ENCODE measurements at places on chromosomes 2 and 18.
A peak's percentile ranks its signal among the peaks of the same experiment; 100 is the strongest.

DNA sequence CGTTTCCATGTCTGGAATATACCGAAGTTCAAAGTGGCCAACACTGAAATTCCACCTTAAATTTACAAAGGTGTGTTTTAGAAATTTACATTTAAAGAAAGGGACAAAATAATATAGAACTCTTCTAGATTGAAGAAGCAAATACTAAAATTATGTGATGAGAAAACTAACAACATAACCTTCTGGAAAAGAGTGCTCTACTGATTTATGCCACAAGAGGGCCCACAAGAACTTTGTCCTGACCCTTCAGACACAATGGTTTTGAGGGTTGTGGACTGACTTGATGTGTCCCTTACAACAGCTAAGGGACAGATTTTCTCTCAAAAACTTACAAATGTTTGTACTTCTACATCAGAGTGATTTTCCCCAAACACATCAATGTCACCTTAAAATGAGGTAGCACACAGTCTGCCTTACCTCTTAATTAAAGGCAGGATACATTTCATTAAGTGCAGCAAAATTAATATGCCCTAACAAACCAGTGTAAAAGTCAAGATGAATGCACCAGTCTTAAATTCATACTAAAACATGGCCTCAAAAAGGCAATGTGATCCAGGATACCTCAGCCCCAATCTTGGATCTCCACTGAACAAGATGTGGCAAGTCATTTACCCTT, 36.2 kb downstream of the EIF2AK3 start:
- peak; percentile 11 for DNase-seq

GRCh38 chr2:1226766-1227165, 186.5 kb upstream of the TPO start:
- DNase-seq, result no peak

DNA sequence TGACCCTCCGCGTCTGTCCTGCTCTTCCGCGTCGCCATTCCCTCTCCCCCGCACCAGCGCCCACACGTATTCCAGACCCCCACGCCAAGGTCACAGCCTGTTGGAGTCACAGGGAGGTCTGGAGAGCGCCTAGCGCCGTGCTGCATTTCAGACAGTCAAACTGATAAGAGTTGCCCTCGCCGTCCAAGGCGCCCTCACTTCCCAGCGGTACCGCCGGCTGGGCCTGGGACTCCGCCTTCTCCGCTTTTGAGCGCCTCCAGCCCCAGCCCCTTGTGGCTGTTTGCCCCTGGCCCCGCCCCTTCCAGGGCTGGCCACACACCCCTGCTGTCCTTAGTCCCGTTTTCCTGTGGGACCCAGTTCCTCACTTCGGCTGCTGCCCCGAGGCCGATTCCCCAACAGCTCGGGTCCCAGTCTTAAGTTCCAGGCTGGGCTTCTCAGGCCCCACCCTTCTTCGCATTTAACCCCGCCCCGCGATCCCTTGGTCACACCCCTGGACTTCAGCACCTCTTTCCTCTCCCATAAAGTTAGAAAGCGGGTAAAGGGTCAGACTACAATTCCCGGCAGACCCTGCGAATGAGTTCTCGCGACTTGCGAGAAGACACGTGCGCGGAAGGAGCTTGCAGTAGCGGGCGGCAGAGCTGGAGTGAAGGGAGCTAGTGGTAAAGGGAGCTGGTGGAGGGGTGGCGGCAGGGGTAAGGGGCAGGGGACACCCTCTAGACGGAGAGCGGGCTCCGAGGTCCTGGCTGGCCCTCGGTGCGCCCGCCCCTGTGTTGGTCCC, at the start of gene GMPPA:
Gene GMPPA (plus strand): TSS at position 612 of the 778 bp plus-strand sequence. CDS start 1,085 bp downstream, outside the sequence.
- DNase-seq, result peak; percentile 88

DNA sequence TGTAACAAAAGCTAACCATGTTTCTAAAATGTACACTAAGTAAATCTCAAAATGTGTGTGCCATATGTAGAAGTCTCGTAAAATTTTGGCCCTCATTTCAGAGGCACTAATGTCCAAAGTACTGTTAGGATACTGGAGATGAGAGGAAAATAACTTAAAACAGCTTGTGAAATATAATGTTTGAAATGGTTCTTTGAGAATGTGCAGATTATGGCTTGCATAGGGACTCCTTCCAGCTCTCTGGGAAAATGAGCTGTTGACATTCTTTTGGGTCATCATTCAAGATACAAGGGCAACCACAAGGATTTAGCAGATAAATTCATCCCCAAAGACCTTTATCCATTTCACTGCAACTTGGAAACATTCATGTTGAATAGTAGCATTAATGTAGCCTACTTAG, 38.1 kb upstream of the OTX1 start:
- no peak for DNase-seq

DNA sequence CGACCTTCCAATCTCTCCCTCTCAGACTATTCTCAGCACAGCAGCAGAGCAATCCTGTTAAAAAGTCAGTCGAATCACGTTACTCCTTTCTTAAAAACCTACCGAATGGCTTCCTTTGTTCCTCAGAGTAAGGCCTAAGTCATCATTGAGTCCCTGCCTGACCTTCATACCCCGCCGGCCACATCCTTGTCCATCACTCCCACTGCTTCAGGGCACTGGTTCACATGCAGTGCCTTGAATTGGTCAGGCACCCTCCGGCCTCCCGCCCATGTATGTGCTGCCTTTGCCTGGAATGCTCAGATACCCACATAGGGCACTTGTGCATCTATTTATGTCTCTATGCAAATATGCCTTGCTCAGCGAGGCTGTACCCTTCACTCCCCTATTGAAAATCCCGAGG, 206.4 kb downstream of the DLGAP1 start:
- no peak for DNase-seq

DNA sequence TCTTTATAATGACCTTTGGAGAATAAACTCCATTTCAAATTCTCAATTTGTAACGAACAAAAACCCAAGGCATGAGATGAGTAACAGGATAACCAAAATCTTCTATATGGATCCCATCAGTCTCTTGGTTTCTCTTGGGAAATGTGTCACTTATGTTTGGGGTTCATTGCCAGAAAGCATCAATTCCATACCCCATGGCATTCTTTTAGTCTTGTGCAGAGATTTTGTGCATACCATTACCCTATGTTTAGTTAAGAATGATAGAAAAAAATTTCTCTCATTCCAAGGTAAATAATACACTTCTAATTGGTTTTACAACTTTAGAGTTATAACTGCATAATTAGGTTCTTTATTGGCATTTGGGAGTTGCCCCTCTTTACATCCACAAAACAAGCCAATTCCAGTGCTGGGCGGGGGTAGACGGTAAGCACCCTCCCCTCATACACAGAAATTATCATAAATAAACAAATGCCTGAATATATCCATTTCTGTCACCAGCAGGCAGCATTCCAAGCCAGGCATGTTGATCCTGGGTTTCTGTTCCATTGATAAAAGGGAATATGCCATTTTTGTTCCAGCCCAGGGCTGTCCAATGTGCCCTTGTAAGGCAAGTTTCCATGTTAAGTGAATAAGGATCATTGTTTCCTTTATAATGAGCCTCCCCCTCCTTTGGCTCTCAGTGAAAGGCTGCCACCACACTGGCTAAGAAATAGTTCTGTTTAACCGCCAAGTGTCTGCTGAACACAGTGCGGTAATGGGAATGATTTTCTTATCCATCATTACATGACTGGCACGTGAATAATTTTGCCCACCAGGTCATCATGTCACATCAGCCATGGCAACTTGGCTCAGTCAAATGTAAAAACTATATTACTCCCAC, 680.1 kb upstream of the ZEB2 start:
- no peak for DNase-seq

DNA sequence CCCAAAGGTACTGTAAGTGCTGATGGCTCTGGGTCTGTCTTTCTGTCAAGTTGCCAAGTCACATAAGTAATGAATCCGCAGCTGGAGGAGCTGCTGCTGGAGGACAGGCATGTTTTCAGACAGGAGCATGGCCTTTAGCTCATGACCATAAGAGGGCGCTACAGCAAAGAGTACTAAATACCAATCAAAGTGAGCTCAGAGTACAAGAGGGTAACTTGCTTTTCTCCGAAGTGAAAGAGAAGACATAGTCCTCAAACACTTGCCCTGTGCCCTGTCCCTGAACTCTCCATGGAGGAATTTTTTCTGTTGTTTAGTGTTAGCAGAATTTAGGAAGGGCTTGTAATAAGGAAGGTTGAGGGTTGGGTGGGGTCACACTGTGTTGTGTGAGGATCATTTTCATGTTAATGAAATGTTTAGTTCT, 58.0 kb upstream of the EML6 start:
- peak; percentile 10 for DNase-seq

- DNase-seq, result peak; percentile 7
Measured at GRCh38 chr2:9423922-9424272, 443 bp downstream of the CPSF3 start.

DNA sequence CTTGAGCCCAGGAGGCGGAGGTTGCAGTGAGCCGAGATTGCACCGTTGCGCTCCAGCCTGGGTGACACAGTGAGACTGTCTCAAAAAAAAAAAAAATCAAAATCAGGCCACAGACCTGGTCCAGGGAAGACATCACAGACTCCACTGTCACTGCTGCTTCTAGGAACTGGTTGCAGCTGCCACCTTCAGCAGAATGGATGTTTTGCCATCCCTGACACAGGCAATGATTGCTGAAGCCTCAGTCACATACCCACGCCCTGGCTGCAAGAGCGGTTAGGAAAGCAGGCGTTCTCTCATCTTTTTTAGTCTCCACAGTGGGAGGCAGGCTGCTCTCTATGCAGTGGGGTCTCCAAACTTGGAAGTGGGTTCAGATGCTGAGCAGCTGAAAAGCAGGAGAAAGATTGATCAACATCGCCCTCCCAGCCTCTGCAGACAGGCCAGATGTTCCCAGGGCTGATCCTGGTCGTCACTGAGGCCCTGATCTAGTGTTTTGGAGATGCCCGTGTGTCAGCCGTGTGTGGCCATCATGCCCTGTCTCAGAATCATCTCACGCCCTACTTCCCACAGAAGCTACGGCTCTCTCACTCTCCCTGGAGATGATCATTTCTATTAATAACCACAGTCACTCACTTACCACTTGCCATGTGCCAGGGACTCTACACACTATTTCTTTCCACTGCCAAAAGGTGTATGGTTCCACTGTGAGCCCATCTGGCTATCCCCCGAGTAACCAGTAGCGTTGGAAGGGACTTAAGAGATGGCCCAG, 91.8 kb downstream of the PLB1 start:
- no peak for DNase-seq

- DNase-seq, result no peak
Measured at GRCh38 chr2:27860111-27860510, 30.1 kb downstream of the RBKS start.

DNA sequence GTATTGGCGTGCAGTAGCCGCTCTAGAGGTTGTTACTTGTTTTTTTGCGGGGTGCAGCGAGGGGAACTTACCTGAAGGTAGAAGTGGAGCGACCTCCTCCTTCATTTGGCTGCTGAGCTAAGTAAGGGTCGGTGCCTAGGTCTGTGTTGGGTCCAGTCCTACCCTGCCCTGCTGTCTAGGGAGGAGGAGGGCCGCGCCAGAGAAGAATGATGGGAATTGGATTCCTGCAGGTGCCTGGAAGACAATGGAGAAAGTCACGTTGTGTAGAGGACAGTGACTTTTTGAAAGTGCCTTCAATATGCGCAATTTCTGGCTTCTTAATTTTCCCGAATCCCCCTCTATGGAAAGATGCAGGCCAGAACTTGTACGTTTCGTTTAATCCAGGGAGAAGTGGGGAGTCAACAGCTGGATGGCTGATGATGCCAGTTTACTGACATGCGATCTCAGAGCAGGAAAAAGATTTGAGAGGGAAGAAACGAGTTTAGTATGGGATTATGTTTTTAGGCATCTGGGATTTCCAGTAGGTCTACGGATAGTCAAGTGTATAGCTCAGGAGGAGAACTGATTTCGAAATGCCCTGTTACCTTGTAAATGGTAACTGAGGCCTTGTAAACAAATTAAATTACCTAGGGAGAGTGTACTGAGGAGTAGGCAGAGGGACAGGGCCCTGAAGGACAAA, 653 bp downstream of the MRPS9 start:
- no peak for DNase-seq

All from stimulated activated CD4-positive, alpha-beta T cell treated with anti-CD3 and anti-CD28 coated beads, Interleukin-1b, Interleukin-23, amount 100 ng/mL, for 24 hours (primary cell).